Transverse colon (tissue), 4 donors: ENCODE measurements at places on chromosomes 6 and 20.

- DNase-seq = no peak
Observed at GRCh38 chr6:152096863-152097496, 289.5 kb downstream of the ESR1 start.

DNA sequence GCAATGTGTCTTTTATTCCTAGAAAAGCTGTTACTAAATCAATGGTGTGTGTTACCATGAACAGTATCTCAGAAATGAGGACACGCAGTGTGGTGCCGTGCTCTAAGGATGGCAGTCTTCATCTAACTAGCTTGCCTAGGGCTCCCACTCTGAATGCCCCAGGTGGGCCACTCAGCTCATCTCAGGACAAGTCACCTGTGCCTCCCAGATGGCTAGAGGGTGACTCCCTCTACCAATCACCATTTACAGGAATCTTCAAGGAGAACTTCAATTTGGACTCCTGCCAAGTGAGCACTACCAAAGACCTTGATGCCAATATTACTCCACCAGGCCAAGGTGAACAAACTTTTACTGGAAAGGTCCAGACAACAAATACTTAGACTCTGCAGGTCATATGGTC lies 202.8 kb upstream of the FOXQ1 start:
- no peak for DNase-seq

DNA sequence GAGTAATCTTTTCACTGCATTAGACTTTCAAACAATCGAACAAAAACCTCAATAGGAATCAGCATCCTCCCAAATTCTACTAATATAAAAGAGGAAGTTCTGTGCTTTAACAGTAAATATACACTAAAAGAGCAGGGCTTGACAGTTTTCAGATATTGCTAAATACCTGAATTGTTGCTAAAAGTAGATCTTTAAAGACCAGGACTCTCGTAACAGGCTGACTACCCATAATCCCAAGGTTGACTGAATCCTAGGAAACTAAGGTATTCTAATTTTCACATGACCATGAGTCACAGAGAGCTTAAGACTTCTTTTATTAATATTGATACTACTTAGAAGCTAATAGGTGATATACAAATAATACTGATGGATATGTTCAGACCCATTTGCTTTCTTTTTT lies 10.1 kb downstream of the CD164 start:
- DNase-seq = no peak

GRCh38 chr6:119163006-119163405 lies 84.5 kb upstream of the FAM184A start:
- no peak for DNase-seq

DNA sequence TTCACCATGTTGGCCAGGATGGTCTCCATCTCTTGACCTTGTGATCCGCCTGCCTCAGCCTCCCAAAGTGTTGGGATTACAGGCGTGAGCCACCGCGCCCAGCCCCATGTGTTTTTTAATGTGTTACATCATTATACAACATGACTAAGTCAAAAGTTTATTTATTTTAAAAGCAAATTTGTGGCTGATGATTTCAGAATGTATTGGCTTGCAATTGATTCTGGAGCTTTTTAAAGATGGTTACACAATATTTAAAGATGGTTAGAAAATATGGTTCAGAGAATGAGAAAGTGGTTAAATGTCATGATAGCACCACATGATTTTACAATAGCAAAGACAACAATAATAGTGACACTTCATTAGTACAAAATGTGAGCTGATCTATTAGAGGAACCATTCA lies 80.5 kb downstream of the SASH1 start:
- no peak for DNase-seq
